ENCODE measurements at places on chromosomes 12 and 14. TPM values are rescaled to one million over a fixed set of nuclear protein-coding genes. Genes with fewer than 3 reads are reported as not detected.

Gene PCED1B
- polyA plus RNA-seq, result 163 TPM

DNA sequence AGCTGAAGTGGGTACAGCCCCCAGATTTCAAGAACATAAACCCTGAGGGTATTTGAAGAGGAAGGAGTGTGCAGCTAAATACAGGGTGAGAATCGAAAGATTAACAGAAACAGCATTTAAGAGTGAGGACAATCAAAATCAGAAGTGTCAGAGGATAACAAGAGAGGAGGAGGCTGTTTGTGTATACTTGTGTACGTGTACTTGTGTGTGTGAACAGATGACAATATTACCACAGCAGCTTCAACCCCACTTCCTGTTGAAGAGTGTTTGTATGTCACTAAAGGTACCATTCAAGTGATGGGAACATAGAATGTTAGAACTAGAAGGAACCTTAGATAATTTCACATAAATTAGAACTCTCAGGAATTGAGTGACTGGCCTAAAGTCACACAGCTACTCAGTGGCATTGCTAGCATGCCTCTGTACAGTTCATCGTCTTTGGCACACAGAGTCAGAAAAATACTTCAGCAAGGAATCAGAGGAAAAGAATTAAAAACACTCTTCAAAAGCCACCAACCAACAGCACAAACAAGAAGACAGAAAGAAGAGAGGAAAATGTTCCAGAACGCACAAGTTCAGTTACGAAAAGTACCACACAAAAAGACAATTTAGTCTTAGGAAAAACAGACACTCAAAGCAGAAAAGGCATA lies 164.3 kb upstream of the BCL2L14 start:
- DNase-seq, result no peak

DNA sequence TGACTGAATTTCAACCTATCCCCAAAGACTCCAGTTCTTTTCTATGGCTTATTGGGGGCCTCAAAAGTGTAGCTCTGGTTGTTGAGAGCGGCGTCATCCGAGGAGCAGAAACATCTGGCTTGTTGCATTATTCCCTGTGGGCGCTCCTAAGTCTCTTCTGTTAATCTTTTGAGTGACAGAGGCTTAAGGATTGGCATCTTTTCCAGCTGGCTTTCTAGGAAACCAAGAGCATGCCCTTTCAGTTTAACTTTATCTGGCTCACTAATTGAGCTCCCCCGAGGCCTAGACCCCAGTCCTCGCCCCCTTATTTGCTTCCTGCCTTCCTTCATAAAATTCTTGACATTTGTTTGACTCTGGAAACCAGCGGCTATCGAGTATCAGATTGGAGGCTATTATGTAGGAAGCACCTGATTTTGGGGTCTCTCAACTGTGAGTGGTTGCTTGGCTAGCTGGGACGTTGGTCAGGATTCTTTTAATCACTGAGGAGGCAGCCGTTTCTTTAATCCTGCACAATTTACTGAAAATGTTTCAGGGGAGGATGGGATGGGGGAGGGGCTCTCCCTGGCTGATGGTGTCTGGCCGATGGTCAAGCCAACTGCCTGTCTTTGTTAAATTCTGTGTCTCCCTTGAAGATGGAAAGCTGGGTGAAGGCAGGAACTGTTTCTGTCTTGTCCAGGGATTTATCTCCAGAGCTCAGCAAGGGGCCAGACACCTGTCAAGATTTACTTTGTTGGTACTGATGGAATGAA lies 3.1 kb downstream of the SMOC1 start:
- DNase-seq, result no peak

GRCh38 chr14:28571636-28572035 lies 195.0 kb upstream of the FOXG1 start:
- no peak for DNase-seq

- no peak for DNase-seq
Observed at GRCh38 chr12:131088701-131089530, 135.2 kb downstream of the ADGRD1 start.

DNA sequence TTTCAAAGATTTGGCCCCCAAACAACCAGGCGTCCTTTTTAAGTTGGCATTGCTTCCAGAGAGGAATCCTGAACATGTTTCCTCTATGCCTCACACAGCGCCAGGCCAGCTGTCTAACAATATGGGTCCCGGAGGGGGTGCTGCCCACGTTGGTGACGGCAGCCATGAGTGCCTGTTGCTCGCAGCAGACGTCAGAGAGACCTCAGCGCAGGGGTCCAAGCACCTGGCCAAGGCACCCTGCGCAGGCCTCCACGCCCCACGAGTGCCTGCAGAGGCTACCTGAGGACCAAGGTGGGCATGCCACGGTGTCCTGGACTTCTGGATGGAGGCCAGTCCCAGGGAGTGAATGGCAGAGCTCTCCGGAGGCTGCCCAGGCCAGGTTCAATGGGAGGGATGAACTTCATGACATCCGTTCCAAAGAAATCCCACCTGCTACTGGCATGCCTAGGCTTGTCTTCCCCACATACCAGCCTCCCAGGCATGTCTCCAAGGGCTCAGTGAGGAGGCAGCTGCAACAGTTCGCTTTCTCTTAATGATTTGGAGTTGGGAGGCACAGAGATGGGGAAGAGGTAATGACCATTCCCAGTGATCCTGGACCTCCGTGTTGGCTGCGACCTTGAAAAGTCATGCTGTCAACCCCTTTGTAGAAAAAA lies 11.6 kb upstream of the FOXN3 start:
- DNase-seq, result no peak

DNA sequence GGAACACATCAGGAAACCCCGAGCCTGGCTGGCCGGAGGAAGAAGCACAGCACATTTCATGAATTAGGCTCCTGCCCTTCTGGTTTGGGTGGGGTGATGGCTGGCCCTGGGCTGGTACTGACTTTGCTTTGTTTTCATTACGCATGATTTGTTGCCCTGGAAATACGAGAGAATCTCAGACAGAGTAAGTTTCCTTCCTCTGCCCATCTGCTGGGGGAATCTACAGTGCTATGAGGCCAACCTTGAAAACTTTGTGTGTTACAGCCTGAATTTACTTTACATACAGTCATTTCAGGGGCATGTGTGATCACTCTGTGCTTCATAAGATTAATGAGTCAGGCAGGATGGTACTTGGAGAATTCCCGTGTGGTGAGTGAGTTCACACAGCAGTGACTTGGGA lies 20.5 kb upstream of the SLC5A8 start:
- DNase-seq, result no peak

- no peak for DNase-seq
Observed at GRCh38 chr14:51479584-51480325, 172.0 kb upstream of the FRMD6 start.

DNA sequence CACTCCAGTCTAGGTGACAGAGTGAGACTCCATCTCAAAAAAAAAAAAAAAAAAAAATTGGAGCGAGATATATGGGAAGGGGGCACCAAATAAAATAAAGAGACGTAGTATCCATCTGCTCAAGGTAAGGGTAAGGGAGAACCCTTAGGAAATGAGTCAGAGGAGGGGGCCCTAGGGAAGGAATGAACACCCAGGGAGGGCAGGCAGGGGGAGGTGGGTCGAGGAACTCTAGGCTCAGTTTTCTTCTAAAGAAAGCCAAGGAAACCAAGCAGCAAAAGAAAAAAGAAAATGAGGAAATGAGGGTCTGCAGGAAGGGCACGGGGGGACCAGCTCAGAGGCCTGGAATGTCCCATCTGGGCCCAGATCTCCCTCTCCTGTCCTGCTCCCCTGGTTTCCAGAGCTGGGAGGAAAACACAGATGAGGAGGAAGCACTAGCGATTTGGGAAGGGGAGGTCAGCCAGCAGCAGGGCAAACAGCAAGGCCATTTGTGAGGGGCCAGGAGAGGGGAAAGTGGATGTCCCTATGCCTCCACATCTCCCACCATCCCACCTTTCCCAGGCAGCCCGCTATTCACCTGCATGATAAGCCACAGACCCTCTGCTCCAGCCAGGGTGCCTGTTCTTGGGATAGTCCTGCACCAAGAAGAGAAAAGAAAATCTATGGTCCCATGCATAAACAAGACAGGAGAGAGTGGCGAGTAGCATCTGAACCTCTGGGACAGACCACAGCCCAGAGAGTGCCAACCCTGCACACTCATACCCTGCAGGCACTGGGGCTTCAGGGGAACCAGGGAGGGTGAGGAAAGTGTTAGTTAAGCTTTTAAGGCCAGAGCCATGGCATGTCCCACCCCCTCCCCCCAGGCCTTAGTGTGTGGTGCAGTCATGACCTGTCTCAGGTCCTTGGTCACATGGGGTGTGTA lies 11.9 kb downstream of the SPRYD3 start:
- DNase-seq, result no peak

DNA sequence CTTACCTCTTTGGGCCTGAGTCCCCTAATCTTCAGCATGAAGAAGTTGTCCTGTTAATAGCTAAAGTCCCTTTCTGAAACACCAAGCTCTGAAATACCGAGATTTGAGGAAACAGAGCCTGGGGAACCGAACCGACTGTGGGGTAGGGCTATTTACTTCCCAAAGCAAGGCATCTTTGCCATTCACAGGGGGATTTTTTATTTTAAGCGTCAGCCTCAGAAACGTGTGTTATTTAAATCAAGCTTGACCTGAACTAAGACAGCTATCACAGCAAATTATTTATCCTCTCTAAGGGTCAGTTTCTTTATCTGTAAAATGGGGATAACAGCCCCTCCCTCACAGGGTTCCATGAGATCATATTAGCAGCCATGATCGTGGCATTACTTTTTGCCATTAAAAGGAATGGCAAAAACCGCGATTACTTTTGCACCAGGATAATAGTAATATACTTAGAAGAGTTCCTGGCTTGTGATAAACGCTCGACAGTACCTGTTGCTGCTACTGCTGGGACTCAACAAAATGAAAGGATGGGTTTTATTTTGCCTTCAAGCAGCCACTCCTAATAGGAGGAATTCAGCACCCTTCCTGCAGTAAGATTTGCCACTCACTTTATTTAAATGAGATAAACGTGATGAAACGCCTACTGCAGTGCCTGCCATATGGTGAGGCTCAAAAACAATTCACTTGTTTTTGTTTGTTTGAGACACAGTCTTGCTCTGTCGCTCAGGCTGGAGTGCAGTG lies 1.3 kb upstream of the CORO1C start:
- DNase-seq, result no peak

DNA sequence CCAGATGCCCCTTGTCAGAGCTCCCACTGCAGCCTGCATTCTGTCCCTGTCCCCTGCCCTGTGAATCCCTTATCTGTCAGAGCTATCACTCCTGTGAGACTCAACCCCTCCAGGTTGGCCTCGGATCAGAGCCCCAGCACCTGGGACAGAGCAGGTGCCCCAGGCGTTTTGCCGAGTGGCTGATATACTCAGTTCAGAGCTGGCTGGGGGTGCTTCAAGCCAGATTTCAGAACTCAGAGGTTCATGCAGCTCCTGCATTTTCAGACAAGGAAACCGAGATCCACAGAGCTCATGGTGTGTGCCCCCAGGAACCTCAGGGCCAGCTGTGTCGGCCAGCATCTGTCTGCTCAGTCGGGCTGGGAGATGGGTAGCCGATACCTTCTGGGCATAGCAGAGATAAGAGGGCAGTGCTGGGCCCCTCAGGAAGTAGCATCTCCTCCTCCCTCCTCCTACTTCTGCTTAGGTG lies 228.0 kb upstream of the RTL1 start:
- no peak for DNase-seq

Measured in naive thymus-derived CD8-positive, alpha-beta T cell (primary cell).